ENCODE measurements at places on chromosomes 3 and 15. TPM values are rescaled to one million over a fixed set of nuclear protein-coding genes. Genes with fewer than 3 reads are reported as not detected.

GRCh38 chr15:101159096-101159935 is 92.5 kb downstream of the CHSY1 start:
- H3K4me1 ChIP-seq = peaks cover 4% of the 10 kb centered on the region
- H3K36me3 ChIP-seq = no peaks in the 10 kb centered on the region
- no peak for DNase-seq
- H3K4me3 ChIP-seq = no peak overlapping the region
- H3K27ac ChIP-seq = no peak overlapping the region

Gene CILP
- 1.8 TPM for total RNA-seq

- H3K4me3 ChIP-seq = no peak overlapping the region
- H3K4me1 ChIP-seq = no peaks in the 10 kb centered on the region
- no peak overlapping the region for H3K27ac ChIP-seq
Observed at GRCh38 chr3:182760576-182761164, 32.6 kb upstream of the ATP11B start.

GRCh38 chr3:118805007-118805406 is 229.6 kb downstream of the IGSF11 start:
- H3K4me3 ChIP-seq = no peak overlapping the region
- H3K36me3 ChIP-seq = no peaks in the 10 kb centered on the region
- no peaks in the 10 kb centered on the region for H3K4me1 ChIP-seq

Measured in ascending aorta (tissue), 2 donors.